Activated naive CD4-positive, alpha-beta T cell treated with anti-CD3 and anti-CD28 coated beads for 36 hours (primary cell): ENCODE measurements at places on chromosomes 4 and X. TPM values are rescaled to one million over a fixed set of nuclear protein-coding genes. Genes with fewer than 3 reads are reported as not detected.

DNA sequence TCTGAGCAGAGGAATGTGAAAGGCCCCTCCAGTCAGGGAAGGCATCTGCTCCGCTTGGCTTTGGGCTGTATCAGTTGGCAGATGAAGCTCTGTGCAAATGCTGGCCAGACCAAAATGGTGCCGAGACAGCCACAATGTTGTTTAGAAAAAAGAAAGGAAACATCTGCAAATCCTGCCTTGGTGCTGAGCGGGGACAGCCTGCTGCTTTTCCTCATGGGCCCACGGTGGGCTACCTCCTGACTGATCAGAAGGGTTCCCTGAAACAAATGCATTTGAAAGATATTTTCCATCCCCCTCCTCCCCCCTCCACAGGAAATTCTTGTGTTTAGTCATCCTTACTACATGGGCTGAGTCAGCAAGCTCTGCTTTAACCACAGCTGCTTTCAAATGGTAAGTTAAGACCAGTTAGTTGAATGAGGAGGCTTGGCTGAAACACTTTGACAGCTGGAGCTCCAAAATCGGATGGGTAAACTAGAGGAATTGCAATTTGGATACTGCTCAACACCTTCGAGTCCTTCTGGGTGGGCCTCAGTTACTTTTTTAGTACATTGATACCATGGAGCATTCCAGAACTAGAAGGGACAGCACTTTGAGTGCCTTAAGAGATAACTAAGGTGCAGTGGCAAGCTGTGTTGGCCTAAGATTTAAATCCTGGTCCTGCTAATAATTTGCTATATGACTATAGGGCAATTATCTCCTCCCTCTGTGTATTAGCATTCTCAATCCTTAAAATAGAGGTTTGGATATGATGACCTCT is 36.0 kb downstream of the PLAC1 start:
- no peak overlapping the region for H3K27ac ChIP-seq
- DNase-seq, result peak; percentile 46
- H3K4me3 ChIP-seq, result no peak overlapping the region
- H3K36me3 ChIP-seq, result no peaks in the 10 kb centered on the region
- peaks cover 19% of the 10 kb centered on the region for H3K4me1 ChIP-seq

- H3K4me1 ChIP-seq, result peaks cover 3% of the 10 kb centered on the region
- no peak for DNase-seq
- H3K27ac ChIP-seq, result no peak overlapping the region
- no peaks in the 10 kb centered on the region for H3K36me3 ChIP-seq
Measured at GRCh38 chr4:158796370-158797140, 27.7 kb downstream of the FNIP2 start.

DNA sequence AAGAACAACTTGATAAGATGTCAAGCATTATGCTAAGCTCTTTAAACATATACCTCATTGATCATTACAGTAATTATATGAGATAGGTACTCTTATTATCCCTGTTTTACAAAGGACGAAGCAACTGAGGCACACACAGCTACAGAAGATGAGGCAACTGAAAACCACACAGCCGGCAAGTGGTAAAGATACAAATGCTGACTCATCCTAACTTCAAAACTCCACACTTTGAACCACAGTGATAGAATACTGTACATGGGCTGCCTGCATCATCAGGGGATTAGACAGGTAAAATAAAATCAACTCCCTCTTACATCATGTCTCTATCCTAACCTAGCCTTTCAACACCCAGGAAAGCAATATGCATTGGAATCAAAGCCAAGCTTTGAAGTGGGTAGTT is 47.8 kb downstream of the LHFPL1 start:
- H3K4me3 ChIP-seq, result no peak overlapping the region
- DNase-seq, result no peak
- peaks cover 3% of the 10 kb centered on the region for H3K4me1 ChIP-seq
- H3K27me3 ChIP-seq, result no peaks in the 10 kb centered on the region
- H3K27ac ChIP-seq, result no peak overlapping the region
- H3K36me3 ChIP-seq, result peaks cover 1% of the 10 kb centered on the region

DNA sequence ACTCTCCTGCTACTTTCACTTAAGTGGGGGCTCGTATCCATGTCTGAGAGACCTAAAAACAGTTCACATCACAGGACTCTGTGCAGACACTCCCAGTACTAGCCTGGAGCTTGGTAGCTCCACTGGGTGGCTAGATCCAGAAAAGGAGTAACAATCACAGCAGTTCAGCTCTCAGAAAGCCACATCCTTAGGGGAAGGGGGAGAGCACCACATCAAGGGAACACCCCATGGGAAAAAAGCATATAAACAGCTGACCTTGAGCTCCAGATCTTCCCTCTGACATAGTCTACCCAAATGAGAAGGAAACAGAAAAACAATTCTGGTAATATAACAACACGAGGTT is 175.8 kb downstream of the FAM13A start:
- no peak overlapping the region for H3K27ac ChIP-seq
- H3K36me3 ChIP-seq, result no peaks in the 10 kb centered on the region
- H3K27me3 ChIP-seq, result peaks cover 5% of the 10 kb centered on the region

- H3K36me3 ChIP-seq, result no peaks in the 10 kb centered on the region
- no peak for DNase-seq
- H3K4me3 ChIP-seq, result no peak overlapping the region
- no peaks in the 10 kb centered on the region for H3K27me3 ChIP-seq
- no peak overlapping the region for H3K27ac ChIP-seq
- no peaks in the 10 kb centered on the region for H3K4me1 ChIP-seq
Measured at GRCh38 chrX:88425739-88426138, 321.3 kb upstream of the CPXCR1 start.

DNA sequence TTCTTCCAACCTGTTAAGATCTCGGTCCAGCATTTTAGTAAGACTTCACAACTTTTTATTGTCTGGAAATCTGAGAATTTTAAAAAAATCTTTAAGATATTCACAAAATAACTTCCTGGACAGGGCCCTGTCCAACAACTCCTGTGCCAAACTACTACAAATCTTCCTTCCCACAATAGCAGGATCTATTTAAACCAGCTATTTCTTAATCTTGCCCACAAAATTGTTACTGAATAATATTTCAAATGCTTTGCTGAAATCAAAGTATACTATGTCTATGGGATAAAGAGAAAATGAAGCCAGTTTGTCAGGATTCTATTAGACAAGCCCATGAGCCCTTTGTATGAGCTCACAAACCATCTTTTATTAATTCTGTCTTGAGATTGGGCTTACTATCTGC is 104.1 kb upstream of the DDIT4L start:
- peaks cover 6% of the 10 kb centered on the region for H3K27me3 ChIP-seq
- H3K27ac ChIP-seq, result no peak overlapping the region
- no peak for DNase-seq
- H3K36me3 ChIP-seq, result no peaks in the 10 kb centered on the region
- no peak overlapping the region for H3K4me3 ChIP-seq

DNA sequence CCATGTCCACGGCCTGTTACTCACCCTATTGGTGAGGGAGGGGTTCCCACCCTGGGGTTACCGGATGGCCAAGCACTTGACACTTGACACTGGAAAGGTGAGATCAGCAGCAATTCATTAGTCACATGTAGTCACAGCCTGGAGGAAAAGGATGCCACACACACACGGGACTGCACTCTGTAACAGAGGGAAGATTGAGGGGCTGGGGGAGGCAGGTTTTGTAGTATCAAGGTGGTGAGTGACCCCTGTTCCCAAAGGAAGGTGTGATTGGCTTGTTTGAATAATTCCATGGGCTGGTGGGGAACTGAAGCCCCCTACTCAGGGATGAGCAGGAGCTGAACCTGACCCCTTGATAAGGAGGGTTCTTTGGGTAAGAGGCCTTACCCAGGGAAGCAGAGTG is 96.0 kb upstream of the HELT start:
- H3K27ac ChIP-seq, result no peak overlapping the region
- H3K4me1 ChIP-seq, result no peaks in the 10 kb centered on the region
- H3K27me3 ChIP-seq, result peaks cover 3% of the 10 kb centered on the region

GRCh38 chrX:112066813-112067212 is 15.8 kb downstream of the TRPC5 start:
- no peaks in the 10 kb centered on the region for H3K36me3 ChIP-seq
- DNase-seq, result no peak
- H3K27ac ChIP-seq, result no peak overlapping the region
- no peak overlapping the region for H3K4me3 ChIP-seq

DNA sequence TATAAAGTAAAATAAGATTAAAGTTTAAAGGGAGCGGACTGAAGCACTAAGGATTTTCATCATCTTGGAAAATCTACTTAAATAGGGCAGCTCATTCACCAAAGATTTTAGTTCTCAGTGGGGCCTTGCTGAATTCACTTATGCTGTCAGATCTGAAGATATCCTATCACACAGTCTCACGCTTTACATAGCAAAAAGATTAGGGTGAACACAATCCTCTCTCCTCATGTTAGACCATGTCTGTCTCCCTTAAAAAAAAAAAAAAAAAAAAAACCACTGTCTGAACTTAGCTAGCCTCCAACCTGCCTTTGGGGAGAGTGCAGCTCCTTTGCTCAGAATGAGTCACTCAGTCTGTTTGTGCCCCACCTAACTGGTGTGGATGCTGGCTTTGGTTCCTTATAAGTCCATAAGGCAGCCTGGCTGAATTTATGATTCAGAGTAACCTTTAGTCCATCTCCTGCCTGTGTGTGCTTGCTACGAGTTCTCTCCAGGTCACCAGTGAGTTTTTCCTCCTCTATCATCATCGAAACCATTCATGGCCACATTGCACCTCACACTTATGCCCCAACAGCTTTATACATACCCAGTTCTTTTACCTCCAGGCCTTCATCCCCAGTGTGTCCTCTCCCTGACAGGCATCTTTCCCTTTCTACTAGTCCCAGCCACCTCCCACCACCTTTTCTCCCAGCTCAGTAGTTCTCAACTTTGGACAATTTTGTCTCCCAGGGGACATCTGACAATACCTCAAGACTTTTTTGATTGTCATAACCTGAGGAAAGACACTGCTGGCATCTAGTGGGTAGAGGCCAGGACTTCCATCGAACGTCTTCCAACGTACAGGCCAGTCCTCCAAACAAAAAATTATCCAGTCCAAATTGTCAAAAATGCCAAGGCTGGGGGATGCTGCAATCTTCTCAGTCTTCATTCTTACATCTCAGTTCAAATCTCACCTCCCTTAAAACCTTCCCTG is 220.7 kb upstream of the EMCN start:
- H3K36me3 ChIP-seq, result no peaks in the 10 kb centered on the region
- no peaks in the 10 kb centered on the region for H3K4me1 ChIP-seq
- H3K27ac ChIP-seq, result no peak overlapping the region
- no peaks in the 10 kb centered on the region for H3K27me3 ChIP-seq

- no peak for DNase-seq
- H3K36me3 ChIP-seq, result no peaks in the 10 kb centered on the region
- no peak overlapping the region for H3K4me3 ChIP-seq
- no peak overlapping the region for H3K27ac ChIP-seq
- no peaks in the 10 kb centered on the region for H3K4me1 ChIP-seq
Measured at GRCh38 chr4:174056959-174057358, 226.5 kb downstream of the FBXO8 start.

DNA sequence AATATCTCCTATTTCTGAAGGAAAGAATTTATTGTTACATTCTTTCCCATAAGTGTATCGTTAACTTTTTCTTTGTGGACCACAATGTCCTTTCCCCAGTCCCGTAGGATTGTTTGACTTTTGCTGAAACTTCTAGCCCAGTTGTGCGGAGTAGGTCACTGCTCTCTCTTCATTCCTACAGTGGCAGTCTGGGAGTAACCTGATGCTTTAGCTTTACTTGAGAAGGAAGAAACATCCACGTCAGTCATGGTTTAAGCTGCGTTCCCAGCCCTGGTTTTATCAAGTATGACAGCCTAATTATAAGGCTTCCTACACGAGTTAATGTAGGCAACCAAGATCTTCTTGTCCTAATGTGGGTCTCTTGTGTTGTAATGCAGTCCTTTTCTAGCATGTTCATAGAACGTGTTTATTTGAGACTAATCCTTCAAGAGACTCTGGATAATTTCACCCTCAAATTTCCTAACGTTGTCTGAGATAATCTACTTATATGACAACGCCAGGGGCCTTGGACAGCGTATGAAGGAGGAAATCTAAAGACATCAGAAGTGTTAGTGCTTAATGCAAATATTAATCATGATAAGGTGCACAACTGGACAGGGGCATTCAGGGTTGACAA is 40.8 kb upstream of the GRPR start:
- no peaks in the 10 kb centered on the region for H3K36me3 ChIP-seq
- no peaks in the 10 kb centered on the region for H3K27me3 ChIP-seq
- H3K27ac ChIP-seq, result no peak overlapping the region
- no peak overlapping the region for H3K4me3 ChIP-seq
- DNase-seq, result no peak
- H3K4me1 ChIP-seq, result no peaks in the 10 kb centered on the region

DNA sequence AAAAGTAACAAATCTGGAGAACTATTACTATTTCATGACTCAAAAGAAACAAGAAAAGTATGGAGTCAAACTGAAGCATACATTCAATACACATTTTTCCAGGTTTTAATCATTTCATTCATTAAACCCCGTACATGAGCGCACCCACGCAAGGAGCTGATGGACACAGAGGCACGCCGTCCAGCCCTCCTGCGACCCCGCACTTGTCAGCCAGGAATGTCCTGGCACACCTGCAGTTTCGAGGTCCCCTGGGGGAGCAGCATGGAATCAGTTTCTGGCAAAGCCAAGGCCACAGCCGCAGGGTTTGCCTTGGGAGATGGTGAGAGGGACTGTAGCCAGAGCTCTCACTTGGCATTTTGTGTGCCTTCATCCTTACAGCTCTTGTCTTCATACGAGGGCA is 12.8 kb upstream of the SLC2A9 start:
- H3K4me3 ChIP-seq, result no peak overlapping the region
- no peak for DNase-seq
- H3K27me3 ChIP-seq, result peaks cover 10% of the 10 kb centered on the region
- no peak overlapping the region for H3K27ac ChIP-seq

GRCh38 chr4:76061982-76062381 is 12.5 kb upstream of the ART3 start:
- peaks cover 23% of the 10 kb centered on the region for H3K27me3 ChIP-seq
- H3K27ac ChIP-seq, result no peak overlapping the region
- peaks cover 42% of the 10 kb centered on the region for H3K4me1 ChIP-seq
- DNase-seq, result no peak
- H3K4me3 ChIP-seq, result no peak overlapping the region

GRCh38 chr4:113223001-113223400 is 173.5 kb downstream of the ANK2 start:
- no peak overlapping the region for H3K4me3 ChIP-seq
- no peak overlapping the region for H3K27ac ChIP-seq
- no peaks in the 10 kb centered on the region for H3K4me1 ChIP-seq
- no peaks in the 10 kb centered on the region for H3K36me3 ChIP-seq
- no peaks in the 10 kb centered on the region for H3K27me3 ChIP-seq

DNA sequence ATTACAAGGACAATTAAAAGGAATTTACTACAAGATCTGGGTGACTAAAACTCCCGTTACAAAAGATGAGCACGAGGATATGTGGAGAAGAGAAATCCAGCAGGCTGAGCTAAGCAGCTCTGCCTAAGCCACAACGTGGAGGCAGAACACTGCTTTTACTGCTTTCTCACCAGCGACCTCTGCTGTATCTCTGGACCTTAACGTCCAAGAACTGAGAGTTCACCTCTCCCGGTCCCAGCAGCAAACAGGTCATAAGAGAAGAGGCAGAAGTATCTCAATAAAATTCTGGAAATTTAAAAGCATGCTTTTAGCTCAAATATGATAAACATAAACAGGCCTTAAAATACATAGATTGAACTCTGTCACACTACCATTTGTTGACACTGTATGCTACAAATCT is 81.0 kb downstream of the ADGRA3 start:
- no peak overlapping the region for H3K27ac ChIP-seq
- peak; percentile 39 for DNase-seq
- no peak overlapping the region for H3K4me3 ChIP-seq
- no peaks in the 10 kb centered on the region for H3K27me3 ChIP-seq
- H3K4me1 ChIP-seq, result peaks cover 4% of the 10 kb centered on the region
- peaks cover 39% of the 10 kb centered on the region for H3K36me3 ChIP-seq

Gene ODAPH
- not detected for total RNA-seq

Gene PARM1
- total RNA-seq, result 0.05 TPM

Gene GAGE12J
- not detected for total RNA-seq

Gene MAGEA10
- total RNA-seq, result not detected

Gene CT45A2
- not detected for total RNA-seq

Gene ABRAXAS1
- total RNA-seq, result 19.7 TPM

Gene AFP
- not detected for total RNA-seq
